ENCODE measurements at places on chromosomes 1 and 21. TPM values are rescaled to one million over a fixed set of nuclear protein-coding genes. Genes with fewer than 3 reads are reported as not detected.

The KIAA0040 gene
- total RNA-seq = 10.6 TPM

The ZBTB8A gene
- 6.2 TPM for total RNA-seq

The SPATA17 gene
- total RNA-seq = 0.30 TPM

The TNNI3K gene
- not detected for total RNA-seq

The KCNQ4 gene
- total RNA-seq = 1.5 TPM

The GBP5 gene
- not detected for total RNA-seq

The AGT gene
- total RNA-seq = not detected

The CD5L gene
- not detected for total RNA-seq

The OVAAL gene
- not detected for total RNA-seq

The KCNA3 gene
- 0.59 TPM for total RNA-seq

The KRTAP21-2 gene
- not detected for total RNA-seq

The RAB42 gene
- total RNA-seq = 6.2 TPM

The RAP1GAP gene
- total RNA-seq = 10.1 TPM

The NBPF4 gene
- not detected for total RNA-seq

The ZNF678 gene
- total RNA-seq = 37.8 TPM

The LCE1D gene
- total RNA-seq = not detected

The AHCYL1 gene
- 49.1 TPM for total RNA-seq

The TENT5C gene
- 0.48 TPM for total RNA-seq

The RHOU gene
- 17.6 TPM for total RNA-seq

The RHD gene
- total RNA-seq = 0.30 TPM

The F5 gene
- total RNA-seq = not detected

The NUCKS1 gene
- 371 TPM for total RNA-seq

The TCEA3 gene
- total RNA-seq = 0.37 TPM

The CADM3 gene
- 4.1 TPM for total RNA-seq

The C1QC gene
- not detected for total RNA-seq

The TAS1R2 gene
- total RNA-seq = 0.07 TPM

The SERPINC1 gene
- 1.7 TPM for total RNA-seq

The RASSF5 gene
- total RNA-seq = 0.24 TPM

The ADORA3 gene
- not detected for total RNA-seq

The SPAG17 gene
- 0.67 TPM for total RNA-seq

The RUNX3 gene
- 1.3 TPM for total RNA-seq

The GNG4 gene
- 31.6 TPM for total RNA-seq

The NBL1 gene
- total RNA-seq = 26.9 TPM

The CASP9 gene
- total RNA-seq = 14.1 TPM

The SLC9C2 gene
- total RNA-seq = not detected

The ZNF436 gene
- total RNA-seq = 3.2 TPM

The FCGR1A gene
- not detected for total RNA-seq

The PYHIN1 gene
- total RNA-seq = not detected

The TRMT1L gene
- 24.5 TPM for total RNA-seq

The AMIGO1 gene
- total RNA-seq = 1.1 TPM

The C1orf167 gene
- total RNA-seq = 1.5 TPM

The NTMT2 gene
- not detected for total RNA-seq

The GRHL3 gene
- total RNA-seq = 0.33 TPM

The PLEKHO1 gene
- 85.9 TPM for total RNA-seq

The NECTIN4 gene
- not detected for total RNA-seq

The HSF2BP gene
- 0.52 TPM for total RNA-seq

The GJA4 gene
- 3.2 TPM for total RNA-seq

The OR2T29 gene
- total RNA-seq = not detected

The F3 gene
- total RNA-seq = 21.9 TPM

The PPT1 gene
- 108 TPM for total RNA-seq

The ZMYND12 gene
- 2.6 TPM for total RNA-seq

The TCHH gene
- not detected for total RNA-seq

The SMCP gene
- not detected for total RNA-seq

The ACTN2 gene
- total RNA-seq = 0.74 TPM

The S100A8 gene
- total RNA-seq = not detected

The OR2L8 gene
- total RNA-seq = not detected
